Esophagus squamous epithelium (tissue), 5 donors: ENCODE measurements at places on chromosomes 4 and X.

GRCh38 chrX:14228611-14229010 is 198.9 kb upstream of the GEMIN8 start:
- DNase-seq = no peak

DNA sequence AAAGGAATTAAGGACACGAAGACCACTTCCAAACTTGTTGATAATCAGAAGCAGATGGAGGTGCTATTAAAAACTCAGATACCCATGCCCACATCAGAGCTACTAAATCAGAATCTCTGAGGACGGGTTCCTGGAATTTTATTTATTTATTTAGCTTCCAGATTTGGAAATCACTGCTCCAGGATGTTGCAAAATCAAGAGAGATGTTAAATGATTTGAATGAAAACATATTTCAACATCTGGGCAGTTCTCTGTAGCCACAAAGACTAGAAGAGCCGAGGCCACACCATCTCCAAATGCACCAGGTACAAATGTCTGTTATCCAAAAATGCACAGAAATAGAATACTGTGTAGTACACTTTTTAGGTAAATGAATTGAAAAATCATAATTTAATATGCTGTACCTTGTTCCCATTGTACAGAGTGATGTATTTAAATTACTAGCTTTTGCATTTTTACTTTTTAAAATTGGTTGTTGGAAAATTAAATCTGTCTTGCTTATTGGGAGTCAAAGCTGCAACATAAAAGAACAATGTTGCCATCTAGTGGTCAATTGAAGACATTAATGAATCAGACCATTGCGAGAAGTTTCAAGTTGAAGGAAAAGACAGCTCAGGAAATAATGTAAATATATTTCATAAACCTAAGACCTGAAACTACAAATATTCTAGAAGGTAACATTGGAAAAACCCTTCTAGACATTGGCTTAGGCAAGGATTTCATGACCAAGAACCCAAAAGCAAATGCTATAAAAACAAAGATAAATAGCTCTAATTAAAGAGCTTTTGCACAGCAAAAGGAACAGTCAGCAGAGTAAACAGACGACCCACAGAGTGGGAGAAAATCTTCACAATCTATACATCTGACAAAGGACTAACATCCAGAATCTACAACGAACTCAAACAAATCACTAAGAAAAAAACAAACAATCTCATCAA is 151.3 kb upstream of the TTC29 start:
- no peak for DNase-seq

DNA sequence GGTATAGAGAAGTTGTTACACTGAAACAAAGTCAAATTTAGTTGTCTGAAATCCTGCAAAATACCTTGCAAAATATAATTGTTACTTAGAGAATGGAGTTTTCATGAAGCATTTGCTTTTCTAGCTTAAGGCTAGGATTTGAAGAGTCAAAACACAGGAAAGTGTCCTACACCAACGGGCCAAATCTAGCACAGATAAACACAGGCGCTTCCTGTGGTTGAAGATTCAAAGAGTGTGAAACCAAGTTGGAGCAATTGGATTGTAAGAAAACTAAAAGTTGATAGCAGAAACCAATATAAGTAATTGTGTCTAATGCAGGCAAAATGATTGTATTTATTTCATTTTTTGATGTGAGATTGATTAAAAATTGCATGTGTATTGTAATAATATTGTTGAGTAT is 2002.5 kb upstream of the TENM3 start:
- no peak for DNase-seq

- no peak for DNase-seq
Observed at GRCh38 chrX:131617182-131617581, 73.3 kb downstream of the OR13H1 start.

DNA sequence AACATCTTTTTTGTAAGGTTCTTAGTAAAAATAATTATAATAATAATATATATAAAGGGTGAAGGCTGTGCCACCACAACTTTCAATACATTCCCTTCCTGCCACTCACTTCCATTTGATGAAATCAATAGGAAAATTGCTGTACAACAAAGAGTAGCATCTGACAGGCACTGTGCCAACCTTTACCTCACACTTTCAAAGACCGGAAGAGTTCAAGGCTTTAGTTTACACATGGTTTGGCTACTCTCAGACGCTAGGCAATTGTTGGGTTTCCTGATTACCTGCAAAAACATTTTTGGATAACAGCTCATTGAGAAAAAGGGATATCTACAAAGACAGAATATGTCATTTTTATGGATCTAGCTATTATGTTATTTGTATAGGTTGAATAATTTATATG is 5.5 kb upstream of the ING2 start:
- DNase-seq = no peak

DNA sequence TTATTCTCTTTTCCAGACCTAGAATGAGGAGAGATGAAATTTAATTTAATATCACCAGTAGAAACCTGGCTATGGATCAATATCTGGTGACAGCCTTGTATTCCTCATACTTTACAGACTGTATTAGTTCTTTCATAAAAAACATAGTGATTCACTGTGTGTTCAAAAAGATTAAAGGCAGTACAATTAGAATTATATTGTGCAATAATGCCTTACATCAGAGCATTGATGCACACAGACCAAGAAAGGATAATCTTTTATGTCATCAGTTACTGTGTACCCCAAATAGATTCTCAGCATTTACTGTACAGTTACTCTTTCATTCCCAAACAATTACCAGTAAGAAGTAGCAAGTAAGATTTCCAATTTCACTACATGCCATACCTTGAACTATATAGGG is 260.5 kb upstream of the ANXA10 start:
- no peak for DNase-seq

DNA sequence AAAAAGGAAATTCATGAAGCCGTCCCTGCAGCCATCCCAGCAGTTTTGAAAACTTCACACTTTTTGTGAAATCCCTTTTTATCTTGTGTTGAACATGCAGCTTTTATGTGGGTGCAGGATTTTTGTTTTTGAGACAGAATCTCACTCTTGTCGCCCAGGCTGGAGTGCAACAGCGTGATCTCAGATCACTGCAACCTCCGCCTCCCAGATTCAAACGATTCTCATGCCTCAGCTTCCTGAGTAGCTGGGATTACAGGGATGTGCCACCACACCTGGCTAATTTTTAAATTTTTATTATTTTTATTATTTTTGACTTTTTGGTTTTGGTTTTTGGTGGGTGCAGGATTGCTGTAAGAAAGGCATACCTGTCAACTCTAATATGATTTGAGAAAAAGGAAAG is 8.0 kb upstream of the MSMO1 start:
- DNase-seq = no peak

DNA sequence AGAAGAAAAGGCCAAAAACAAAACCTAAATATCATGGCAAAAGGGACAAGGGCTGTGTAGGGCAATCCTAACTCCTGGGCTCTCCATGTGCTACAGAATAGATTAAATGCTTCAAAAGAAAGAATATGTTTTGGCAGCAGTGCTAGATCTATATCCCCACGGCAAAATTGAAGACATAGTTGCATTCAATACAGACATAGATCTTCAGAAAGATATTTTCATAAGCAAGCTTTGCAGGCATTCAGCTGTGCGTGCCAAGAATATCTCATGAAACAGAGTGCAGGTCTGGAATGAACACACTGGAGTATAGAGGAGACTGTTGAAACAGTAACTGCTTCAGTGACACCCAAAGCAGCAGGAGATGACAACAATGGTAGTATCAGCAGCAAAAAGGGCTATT is 1476.9 kb downstream of the ARAP2 start:
- no peak for DNase-seq

DNA sequence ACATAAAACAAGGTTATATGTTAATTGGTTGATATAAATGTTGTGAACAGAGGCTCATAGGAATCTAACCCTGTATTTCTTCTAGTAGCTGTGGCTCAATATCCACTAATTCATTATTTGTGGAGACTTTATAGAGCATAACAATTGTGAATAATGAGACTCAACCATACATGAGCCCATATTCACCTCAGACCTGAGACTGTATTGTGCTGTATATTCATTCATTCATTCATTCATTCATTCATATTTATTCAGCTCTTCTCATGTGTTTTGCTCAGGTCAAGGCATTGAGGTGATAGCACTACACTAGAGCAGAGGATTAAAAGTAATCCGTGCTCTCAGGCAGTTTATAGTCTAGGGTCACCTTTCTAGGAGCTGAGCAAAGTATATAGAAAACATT is 24.5 kb upstream of the ANXA3 start:
- no peak for DNase-seq

- no peak for DNase-seq
Observed at GRCh38 chrX:9816084-9816700, 30.0 kb downstream of the SHROOM2 start.

GRCh38 chrX:108223585-108223984 is 132.0 kb downstream of the ATG4A start:
- DNase-seq = no peak

- no peak for DNase-seq
Observed at GRCh38 chrX:109635146-109635545, 10.2 kb upstream of the KCNE5 start.

- DNase-seq = no peak
Observed at GRCh38 chr4:164871673-164872072, 5.3 kb upstream of the APELA start.

- no peak for DNase-seq
Observed at GRCh38 chr4:76199664-76200211, 13.9 kb downstream of the SCARB2 start.

- DNase-seq = no peak
Observed at GRCh38 chr4:73762409-73762808, 22.0 kb downstream of the CXCL8 start.

DNA sequence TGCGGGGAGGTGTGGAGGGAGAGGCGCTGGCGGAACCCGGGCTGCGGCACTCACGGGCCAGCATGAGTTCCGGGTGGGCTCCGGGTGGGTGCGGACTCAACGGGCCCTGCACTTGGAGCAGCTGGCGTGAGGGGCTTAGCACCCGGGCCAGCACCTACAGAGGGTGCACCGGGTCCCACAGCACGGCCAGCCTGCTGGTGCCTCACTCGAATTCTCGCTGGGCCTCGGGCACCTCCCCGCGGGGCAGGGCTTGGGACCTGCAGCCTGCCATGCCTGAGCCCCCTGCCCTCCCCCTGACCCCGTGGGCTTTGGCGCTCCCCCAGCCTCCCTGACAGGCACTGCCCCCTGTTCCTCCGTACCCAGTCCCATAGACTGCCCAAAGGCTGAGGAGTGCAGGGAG is 10.8 kb upstream of the CAMK2D start:
- DNase-seq = no peak

GRCh38 chr4:105140684-105141490 is 5.8 kb upstream of the TET2 start:
- no peak for DNase-seq

DNA sequence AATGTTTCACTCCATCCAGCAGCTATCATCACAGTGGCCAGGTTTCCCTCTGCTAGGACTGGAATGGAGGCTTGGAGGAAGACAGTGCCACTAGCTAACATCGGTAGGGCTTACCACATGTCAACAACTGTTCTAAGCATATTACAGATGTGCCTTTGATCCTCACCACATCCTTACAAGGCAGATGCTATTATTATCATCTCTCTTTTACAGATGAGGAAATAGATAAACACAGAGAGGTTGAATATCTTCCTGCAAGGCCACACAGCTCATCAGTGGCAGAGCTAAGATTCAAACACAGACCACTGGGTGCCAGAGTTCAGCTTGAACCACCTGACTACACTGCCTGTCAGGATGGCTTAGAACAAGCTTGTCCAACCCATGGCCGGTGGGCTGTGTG is 47.4 kb downstream of the MAMLD1 start:
- DNase-seq = no peak

DNA sequence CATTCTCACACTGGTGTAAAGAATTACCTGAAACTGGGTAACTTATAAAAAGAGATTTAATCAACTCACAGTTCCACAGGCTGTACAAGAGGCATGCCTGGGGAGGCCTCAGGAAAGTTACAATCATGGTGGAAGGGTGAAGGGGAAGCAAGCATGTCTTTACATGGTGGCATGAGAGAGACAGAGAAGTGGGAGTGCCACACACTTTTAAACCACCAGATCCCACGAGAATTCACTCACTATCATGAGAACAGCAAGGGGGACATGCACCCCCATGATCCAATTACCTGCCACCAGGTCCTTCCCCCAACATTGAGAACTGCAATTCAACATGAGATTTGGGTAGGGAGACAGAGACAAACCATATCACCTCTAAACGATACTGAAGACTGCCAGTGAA is 23.0 kb downstream of the EPGN start:
- DNase-seq = no peak

DNA sequence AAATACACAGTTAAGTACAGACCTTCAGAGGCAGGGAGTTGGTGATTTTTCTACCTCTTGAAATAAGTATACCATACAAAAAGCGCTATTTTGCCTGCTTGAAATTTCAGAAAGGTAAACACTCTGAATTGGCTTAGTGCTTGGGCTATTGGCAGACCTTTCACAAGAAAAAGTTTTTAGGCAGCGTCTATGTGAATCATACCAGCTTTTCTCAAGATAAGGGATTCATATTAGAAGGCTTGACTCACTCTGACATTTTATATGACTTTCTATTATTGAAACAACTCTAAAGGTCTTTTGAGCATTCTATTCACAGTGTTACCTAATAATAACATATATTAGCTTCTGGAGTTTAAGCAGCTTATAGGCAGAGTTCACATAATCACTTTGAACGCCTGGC is 286.4 kb upstream of the FAT1 start:
- no peak for DNase-seq

DNA sequence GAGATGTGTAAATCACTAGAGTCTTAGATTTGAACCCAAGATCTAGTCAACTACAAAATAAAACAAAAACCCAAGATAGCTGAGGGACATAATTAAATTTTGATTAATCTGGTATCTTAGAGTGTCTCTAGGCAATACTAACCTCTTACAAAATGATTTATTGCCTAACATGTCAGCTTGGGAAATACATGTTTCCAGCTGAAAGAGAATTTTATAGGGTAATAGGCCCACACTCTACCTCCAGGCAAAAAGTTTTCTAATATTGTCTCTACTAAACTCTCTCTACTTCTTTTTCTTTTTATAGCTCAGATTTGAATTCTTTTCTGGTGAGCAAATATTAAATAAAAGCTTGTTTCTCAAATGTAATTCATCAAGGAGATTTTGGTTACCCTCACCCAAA is 263.2 kb downstream of the IL15 start:
- DNase-seq = no peak

DNA sequence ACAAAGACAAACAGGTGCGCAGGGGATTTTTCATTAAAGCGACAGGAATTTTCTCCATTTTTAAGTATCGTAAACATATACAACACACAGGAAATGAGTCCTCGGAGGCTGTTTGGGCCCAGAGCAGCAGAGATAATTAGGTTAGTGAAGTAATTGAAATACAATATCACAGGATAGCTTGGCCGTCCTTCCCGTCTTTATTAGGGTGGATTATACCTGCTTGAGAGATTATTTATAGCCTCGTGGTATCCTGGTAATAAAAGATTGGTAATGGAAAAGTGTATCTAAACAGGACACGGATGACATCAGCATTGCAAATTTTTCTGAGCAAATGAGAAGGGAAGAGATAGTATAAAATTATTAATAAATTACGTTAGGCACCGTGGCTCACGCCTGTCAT is 68.2 kb downstream of the CRLF2 start:
- DNase-seq = no peak

- DNase-seq = no peak
Observed at GRCh38 chrX:26026179-26026578, 112.0 kb upstream of the MAGEB18 start.
